A549 (cell line): ENCODE measurements at places on chromosomes 3 and 15. TPM values are rescaled to one million over a fixed set of nuclear protein-coding genes. Genes with fewer than 3 reads are reported as not detected.

GPR149 gene
- not detected in 3 replicates for polyA plus RNA-seq

DNA sequence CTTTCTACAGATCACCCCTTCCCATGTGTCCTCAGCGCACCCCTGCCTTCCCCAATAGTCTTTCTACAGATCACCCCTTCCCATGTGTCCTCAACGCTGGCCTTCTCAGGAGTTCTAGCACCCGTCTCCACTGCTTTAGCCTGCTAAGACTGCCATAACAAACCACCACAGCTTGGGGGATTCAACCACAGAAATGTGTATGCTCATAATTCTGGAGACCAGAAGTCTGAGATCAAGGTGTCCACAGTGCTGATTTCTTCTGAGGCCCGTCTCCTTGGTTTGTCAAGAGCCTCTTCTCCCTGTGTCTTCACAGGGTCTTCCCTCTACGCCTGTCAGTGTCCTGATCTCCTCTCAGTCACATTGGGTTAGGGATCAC, 68.1 kb upstream of the CGNL1 start:
- no peak for DNase-seq

C2CD4B gene
- 0.29 to 0.63 TPM (median 0.45 TPM) in 3 replicates for polyA plus RNA-seq

ARRDC4 gene
- 0.15 to 0.20 TPM (median 0.19 TPM) in 3 replicates for polyA plus RNA-seq

DNA sequence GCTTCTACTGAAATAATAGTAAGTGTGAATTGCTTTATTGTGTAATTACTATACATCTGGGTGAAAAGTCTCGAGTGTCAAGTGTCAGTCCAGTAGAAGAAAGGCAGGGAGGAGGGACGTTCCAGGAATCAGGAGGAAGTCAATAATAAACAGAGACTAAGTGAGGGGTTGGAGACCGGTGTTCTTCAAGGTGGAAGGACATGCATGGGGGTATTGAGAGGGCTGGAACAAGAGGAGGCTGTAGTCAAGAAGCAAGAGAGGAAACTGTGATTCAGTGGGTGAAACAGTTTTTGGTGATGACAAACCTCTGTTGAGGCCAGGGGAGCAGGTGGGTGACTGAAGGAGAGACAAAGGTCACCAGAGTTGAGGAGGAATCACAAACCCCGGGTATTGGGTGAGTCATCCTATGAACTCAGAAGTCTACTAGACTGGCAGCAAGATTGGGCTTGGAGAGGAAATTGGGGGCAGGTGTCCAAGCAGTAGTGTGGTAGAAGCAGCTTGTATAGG, 11.6 kb upstream of the SCAMP5 start:
- peak; percentile 40 for DNase-seq

- DNase-seq, result no peak
These were observed 2.7 kb downstream of the AP2M1 start for GRCh38 chr3:184177331-184177731.

DNA sequence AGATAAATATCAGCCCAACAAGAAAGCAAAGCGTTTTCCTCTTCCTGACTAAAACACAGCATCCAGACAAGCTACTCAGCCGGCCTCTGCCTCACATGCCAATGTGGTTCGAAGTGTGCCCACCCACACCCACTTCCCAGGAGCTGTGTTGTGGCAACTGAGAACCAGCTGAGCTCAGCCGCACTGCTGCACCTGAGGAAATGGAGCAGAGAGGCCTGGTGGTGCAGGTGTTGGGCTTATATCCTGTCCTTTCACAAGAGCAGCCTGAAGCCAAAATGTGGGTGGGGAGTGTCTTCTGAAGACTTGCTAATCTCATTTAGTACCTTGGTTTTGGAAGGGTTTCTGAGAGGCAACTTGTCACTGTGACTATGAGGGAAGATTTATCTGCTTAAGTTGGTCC, 23.0 kb upstream of the RETNLB start:
- no peak for DNase-seq

FBXO40 gene
- polyA plus RNA-seq, result not detected in 3 replicates

B2M gene
- polyA plus RNA-seq, result 486 to 559 TPM (median 514 TPM) in 3 replicates

DNA sequence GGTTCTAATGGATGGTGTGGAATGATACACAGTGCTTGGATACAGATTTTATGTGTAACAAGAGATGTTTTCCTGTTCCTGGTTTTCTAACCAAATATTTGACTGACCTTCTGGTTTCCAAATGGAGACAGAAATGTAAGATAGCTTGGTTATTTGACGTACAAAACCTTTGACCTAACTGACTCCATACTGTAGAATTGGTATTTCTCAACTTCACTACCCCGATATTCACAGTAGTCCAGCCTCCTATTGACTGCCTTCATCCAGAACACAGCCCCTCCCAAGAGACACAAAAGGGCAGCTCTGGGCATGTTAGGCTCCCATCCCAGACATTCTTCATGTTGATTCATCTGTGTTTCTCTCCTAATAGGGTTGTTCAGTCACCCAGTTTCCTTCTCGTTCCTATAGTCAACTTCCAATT, 33.4 kb downstream of the MYO1E start:
- no peak for DNase-seq

EXD1 gene
- 0.14 to 0.34 TPM (median 0.26 TPM) in 3 replicates for polyA plus RNA-seq

DNA sequence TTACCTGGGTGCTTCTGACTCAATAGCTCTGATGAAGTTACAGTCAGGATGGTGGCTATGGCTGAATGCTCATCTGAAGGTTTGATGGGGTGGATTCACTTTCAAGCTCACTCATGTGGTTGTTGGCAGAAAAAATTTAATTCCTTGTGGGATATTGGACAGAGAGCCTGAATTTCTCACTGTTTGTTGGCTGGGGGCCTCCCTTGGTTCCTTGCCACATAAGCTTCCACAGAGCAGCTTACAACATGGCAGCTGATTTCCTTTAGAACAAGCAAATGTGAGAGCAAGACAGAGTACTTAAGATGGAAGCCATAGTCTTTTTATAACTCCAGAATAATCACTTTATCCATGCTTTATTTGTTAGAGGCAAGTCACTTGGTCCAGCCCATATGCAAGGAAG, 150.6 kb downstream of the PPM1L start:
- no peak for DNase-seq

CD96 gene
- polyA plus RNA-seq, result 0.03 TPM in 1 of 3 replicates, not detected in the others

DNA sequence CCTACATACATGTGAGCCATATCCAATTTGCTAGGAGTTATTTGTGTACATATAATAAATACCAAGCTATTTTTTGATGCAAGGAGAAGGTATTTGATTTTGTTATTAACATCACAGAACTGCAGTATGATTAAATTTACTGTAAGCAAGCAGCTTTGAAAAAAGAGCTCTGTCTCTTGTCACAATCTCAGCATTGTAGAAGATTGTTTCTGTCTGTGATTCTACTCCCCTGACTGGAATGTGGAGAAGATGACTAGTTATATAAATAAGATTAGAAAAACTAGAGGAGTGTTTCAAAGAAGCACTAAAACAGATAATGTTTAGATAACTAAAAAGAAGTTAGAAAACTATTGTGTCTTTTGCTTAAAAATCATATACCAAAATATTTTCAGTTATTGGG, 17.1 kb upstream of the DCBLD2 start:
- no peak for DNase-seq

GRCh38 chr3:13233487-13234485, 160.6 kb upstream of the IQSEC1 start:
- no peak for DNase-seq

DNA sequence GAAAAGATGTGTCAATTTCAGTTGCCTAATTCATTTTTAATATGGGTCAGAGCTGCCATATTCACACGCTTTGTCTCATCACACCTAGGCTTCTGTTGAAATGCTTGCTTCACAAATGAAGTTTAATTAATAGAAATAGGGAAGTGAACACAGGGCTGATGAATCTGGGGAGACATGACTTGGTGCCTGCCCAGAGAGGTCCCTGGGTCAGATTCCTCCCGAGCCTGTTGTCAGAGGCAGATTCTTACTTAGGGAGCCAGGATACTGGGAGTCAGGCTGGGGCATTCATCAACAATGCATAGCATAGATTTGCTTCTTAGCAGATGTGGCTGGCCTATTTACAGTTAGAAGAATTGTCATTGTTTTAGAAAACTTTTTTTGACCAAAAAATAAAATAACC, 90.6 kb downstream of the CACNA1D start:
- no peak for DNase-seq

CIDEC gene
- polyA plus RNA-seq, result 2.0 to 3.3 TPM (median 2.8 TPM) in 3 replicates
